Activated B cell treated with CpG ODN at 0.5 μM for 24 hours (primary cell): ENCODE measurements at places on chromosomes 3 and 15.

- no peak for DNase-seq
Observed at GRCh38 chr3:195204360-195205163, 66.4 kb downstream of the XXYLT1 start.

DNA sequence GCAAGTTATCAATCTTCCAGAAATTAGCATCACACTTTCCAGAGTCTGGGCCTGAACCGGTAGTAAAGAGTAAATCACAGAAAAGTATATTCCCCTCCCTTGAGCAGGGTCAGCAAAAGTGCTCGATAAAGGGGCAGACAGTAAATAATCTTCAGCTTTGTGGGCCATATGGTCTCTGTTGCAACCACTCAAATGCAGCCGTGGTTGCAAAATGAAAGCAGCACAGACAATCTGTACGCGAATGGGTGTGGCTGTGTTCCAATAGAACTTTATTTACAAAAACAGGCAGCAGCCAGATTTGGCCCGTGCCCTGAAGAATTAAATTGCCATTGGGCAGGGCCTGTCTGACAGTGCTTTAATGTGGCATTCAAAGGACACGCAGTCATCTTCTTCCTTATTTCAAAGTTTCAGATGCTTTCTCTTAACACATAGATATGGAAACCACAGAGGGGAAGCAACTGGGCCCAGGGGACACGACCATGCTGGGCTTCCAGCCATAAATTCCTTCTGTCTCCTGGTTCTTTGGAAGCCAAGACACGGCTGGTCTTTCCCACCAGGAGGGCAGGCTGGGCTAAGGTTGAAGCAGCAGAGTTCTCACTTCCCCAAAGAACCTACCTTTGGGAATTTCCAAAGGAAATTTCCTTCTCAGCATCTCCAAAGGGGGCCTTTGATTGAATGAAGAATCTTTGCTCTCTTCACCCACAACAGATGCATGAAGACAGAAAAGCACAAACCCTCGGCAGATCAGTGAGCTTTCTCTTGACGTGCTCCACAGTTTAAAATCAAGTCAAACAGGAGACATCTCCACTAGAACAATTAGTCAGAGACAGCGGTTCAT, 489.8 kb upstream of the PROK2 start:
- DNase-seq = no peak

DNA sequence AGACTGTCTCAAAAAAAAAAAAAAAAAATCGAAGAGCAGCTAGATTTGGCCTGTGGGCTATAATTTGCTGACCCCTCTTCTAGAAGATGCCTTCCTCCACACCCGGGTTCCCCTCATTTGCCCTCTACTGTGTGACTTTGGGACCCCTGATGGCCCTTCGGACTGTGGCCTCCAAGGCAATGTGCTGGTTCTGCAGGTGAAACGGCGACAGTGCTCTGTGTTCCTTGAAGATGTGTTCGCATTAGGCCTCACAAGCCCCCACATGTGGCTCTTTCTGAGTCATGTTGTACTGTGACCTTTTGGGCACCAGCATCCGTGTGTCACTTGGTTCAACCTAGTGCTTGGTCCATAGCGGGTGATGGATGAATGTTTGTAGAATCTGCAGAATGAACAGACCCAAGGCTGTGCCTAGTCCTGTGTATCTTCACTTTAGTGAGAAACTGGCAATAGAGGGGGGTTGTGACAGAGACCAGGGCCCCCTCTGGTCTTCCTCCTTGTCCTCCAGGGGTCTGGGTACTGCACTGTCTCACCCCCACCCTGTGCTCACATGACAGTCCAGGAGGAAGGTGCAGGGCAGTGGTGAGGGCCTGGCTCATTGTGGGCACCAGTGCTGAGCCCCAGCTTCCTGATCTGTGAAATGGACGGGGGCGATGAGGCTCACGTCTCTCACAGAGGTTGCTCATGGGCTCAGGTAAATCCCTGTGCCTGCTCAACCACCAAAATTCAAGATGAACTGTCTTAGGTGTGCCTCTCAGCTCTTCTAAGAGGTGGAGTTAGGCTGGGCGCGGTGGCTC, 22.7 kb downstream of the GOLGA6L2 start:
- DNase-seq = no peak

DNA sequence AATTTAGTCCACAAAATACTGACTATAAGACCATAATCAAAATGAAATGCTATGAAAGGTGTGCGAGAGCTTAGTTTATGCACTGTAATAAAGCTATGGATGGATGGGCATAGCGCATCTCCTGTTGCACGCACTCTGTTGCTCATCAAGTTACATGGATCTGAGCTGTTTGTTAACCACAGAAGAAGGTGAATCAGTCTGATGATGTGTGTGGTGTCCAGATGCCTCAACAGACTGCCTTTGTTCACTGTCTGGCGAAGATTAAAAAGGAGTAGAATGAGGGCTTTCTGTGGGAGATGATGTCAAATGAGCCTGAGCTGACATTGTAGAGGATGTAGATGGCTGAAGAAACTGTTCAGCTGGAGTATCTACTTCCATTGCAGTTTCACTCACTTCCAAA, 36.1 kb downstream of the NSMCE3 start:
- no peak for DNase-seq

- no peak for DNase-seq
Observed at GRCh38 chr3:183572935-183573334, 17.4 kb upstream of the KLHL6 start.

DNA sequence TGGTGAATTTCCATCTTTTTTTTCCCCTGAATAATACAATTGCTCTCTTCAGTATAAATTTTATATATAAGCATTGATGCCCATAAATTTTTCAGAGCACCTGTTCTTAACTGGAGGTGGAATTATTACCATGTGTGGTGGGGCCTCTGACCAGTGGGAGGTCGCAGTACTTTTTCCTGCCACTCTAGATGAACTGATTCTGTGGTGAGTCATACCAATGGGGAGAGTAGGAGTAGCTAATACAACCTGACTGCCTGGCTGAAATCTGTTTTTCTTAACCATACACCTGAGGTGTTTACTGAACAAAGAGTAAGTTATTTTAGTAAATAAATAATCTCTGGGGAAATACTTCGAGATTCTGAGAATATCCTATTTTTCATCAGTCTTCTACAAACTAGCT, 67.2 kb downstream of the UNC13C start:
- DNase-seq = no peak

DNA sequence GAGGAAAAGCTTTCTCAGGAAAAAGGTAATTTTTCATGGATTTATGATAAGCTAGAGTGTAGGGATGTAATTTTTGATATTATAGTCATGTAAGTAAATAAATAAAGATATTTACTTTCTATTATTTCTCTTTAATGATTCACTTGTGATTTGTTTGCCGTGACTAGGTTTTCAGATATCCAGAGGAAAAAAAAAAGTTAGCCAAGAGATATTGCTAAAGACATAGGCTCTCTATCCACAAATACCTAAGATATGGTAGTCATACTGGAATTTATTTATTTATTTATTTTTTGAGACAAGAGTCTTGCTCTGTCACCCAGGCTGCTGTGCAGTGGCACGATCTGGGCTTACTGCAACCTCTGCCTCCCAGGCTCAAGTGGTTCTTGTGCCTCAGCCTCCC, 59.9 kb downstream of the AP4E1 start:
- DNase-seq = no peak

GRCh38 chr3:72255791-72256559, 471.0 kb upstream of the PROK2 start:
- DNase-seq = no peak

DNA sequence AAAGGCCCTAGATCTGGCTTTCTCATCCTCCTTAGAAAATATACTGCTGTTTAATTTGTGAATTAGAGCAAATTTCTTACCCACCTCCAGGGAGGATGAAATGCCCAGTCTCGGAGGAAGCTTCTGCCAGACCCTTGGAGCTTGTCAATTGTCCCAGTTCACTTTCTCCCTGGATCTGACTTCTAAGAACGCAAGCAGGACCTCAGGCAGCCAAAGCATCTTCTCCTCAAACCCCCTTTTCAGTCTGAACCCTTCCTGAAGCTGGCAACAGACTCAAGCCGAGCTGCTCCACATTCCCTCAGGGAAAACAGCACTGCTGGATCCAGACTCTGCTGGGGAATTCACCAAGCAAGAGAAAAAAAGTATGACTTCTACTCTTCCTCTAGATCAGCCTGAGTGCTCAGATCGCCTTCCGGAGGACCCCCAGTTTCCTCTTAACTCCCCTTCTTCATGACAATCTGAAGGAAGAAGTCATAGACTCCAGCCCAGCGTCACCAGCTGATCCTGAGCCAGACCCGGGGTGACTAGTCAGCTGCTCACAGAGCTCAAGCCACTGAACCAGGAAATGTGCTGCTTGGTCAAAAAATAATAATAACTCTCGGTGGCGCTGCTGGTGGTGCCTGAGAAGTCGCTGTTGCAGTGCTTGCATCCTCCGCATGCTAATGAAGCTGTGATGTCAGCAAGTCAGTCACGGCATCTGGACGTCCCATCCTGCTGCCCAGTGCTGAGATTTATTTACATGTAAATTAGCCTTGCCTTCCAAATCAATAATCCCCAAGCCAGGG, at the start of gene PRICKLE2:
Gene PRICKLE2, minus strand, starts transcription at position 641 of the 785 bp plus-strand sequence. CDS start 26,539 bp downstream, outside the sequence.
- DNase-seq = no peak

DNA sequence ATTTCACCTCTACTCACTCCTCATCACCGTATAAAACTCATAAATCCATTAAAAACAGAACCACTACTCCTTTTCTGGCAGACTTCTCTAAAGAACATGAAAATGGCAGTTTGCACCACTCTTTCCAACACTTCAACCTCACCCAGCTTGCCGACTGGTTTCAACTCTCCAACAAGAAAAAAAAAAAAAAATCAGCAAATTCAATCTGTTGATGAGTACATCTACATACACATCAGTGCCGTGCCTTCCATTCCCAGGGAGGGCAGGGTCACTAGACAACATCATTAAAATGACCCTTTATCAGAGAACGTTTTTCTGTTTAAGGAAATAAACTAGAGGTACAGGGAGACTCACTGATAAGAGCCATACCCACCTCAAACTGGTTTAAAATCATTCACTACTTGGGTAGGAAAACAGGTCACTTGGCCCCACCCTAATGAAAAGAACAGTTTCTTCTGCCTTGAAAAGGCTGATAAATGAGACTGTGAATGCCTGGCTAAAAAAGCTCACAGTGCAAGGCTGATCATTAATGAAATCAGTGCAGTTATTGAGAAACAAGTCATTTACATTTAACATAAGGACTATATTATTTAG, 6.0 kb downstream of the ANXA2 start:
- no peak for DNase-seq

DNA sequence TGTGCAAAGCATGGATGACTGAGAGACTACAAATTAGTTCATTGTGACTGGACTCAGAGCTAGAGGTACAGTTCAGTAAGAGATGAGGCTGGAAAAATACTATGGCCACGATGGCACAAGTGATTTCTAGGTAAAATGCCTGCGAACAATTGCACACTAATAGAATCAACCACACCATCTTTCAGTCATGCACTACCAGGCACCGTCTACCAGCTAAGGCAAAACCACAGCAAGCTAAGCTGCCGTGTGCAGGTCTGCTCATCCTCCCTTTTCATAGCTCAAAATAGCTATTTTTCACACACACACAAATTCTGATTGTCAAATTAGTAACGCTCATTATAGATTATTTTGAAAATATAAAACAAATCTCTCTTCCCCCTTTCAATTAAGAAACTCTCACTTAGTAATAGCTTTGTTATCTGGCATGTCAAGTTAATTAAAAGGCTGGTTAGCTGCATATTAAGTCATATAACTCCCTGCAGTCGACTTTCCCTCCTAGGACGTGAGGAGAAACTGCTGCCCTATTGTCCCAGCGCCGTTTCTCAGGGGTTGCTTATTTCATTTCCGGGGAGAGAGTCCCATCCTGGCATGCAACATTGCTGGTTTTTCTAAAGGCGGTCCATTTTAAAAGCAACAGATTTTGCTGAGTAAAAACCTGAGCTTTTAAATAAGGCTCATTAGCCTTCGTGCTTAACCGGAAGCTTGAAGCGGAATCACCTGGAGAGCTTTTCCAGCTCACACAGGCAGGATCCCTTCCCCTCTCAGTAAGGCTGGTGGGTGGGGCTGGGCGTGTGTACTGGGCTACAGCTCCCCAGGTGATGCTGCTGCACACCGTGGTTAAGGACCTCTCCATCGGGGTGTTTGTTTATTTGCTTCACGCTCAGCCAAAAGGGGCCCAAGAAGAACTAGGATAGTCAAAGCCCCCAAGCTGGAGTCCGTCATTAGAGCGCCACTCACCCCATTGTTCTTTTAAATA, 16.9 kb upstream of the MEX3B start:
- no peak for DNase-seq
